Stimulated activated CD4-positive, alpha-beta T cell treated with anti-CD3 and anti-CD28 coated beads, TNF-alpha, amount 100 ng/mL, for 4 hours (primary cell): ENCODE measurements at places on chromosomes 7 and 10.
A peak's percentile ranks its signal among the peaks of the same experiment; 100 is the strongest.

GRCh38 chr7:135913404-135913803 lies 63.8 kb downstream of the MTPN start:
- DNase-seq = no peak

- DNase-seq = no peak
These were observed 905.5 kb downstream of the REEP3 start for GRCh38 chr10:64426745-64427144.

DNA sequence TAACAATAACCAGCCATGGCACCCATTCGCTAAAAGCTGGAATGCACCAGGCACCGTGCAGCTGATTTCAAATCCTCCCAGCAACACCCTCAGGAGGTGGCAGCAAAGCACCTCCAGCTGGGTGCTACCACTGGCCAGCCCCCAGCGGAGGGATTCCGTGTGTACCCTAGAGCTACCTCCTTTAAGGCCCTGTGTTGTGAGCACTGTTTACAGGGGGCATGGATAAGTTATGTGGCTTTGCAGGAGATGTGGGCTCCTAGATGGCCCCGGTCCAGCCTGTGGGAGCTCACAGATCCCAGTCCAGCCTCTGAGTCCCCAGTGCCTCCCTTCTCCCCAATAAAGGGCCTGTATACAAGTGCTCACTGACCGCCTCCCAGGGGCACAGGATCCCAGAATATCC lies 27.1 kb downstream of the TNRC18 start:
- peak; percentile 21 for DNase-seq

GRCh38 chr7:157461573-157462418 lies 125.0 kb downstream of the DNAJB6 start:
- no peak for DNase-seq

GRCh38 chr10:111072232-111072631 lies 4.6 kb upstream of the ADRA2A start:
- DNase-seq = no peak

DNA sequence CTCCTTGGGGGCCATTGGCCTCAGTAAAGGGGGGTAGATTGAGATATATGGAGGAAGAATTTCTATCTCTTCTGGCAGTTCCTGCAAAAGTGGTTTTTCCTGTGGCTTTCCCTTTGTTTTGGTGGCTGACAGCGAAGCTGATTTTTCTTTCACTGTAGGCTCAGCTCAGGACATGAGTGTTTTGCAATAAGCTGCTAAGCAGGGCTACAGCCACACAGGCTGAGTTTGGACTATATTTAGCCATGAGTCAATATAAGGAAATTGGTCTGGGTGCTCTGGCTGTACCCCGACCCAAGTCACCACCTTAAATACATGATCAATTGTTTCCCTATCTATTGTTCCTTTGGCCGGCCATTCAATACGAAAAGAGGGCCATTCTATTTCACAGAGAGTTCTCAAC lies 212.7 kb upstream of the KCND2 start:
- DNase-seq = no peak

GRCh38 chr10:133079836-133080682 lies 7.7 kb upstream of the ADGRA1 start:
- DNase-seq = no peak

DNA sequence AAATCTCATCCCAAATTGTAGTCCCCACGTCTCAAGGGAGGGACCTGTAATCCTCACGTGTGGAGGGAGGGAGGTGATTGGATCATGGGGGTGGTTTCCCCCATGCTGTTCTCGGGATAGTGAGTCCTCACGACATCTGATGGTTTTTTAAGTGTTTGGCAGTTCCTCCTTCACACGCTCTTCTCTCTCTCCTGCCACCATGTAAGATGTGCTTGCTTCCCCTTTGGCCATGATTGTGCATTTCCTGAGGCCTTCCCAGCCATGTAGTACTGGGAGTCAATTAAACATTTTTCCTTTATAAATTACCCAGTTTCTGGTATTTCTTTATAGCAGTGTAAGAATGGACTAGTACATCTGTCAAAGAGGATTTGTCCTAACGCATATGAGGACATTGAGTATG lies 59.5 kb downstream of the RGS10 start:
- DNase-seq = no peak

GRCh38 chr7:143988976-143989745 lies 11.0 kb upstream of the OR6B1 start:
- DNase-seq = no peak

GRCh38 chr10:113235508-113235907 lies 285.5 kb downstream of the TCF7L2 start:
- no peak for DNase-seq

GRCh38 chr10:30986053-30986555 lies 45.6 kb downstream of the ZNF438 start:
- no peak for DNase-seq

GRCh38 chr10:132925071-132925561 lies 17.3 kb downstream of the CFAP46 start:
- no peak for DNase-seq

DNA sequence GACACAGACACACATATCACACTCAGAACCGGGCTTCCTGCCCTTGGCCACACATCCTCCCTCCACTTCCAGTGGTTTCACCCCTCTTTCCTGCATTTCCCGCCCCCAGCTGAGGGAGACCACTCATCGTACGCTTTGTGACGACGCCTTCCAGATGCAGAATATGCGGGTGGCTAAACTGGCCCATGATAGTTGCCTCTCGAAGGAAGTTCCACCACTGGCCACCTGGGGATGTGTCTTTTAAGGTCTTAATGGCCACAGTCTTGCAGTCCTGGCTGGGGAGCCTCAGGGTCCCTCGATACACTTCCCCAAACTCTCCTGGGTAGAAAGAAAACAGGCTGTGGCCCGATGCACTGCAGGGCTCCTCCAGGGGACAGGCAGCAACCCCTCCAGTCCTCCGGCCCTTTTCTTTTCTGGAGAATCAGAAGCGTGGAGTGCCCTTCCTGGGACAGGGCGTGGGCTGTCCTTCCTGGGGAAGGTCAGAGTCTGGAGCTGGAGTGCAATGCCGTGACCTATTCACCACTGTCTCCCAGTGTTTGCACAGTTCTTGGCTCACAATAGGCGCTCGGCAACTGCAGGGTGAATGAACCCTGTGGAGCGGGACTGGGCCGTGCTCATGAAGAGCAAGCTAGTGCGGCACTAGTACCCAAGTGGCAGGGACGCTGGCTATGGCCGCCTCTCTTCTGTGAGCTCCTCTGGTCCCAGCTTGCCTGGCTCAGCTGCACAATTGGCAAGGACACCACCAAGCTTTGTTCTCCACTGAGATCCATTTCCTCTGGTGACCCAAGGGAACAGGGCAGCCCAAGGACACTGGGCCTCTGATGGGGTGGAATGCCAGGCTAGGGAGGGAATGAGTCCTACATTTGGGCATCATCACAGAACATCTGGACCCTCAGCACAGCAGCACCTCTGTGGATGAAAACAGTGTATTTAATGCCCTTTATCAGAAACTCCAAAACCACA lies 13.2 kb downstream of the EPHA1 start:
- no peak for DNase-seq

DNA sequence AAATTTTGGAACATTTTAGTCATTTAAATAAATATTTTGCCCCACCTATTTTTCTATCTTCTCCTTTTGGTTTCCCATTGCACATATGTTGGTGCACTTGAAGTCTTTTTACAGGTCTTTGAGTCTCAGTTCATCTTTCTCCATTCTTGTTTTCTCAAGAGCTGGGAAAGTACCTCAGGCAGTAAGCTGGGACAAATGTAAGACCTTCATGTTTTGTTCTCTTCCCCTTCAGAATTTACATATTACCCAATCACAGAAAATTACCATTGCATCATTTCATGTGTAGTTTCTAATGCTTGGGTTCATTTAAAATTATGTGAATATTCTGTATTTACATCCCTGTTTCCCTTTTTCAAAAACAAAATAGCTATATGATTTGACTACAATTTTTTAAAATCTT lies 1150.0 kb upstream of the POT1 start:
- DNase-seq = no peak

GRCh38 chr10:113520690-113521474 lies 32.0 kb upstream of the HABP2 start:
- DNase-seq = no peak

DNA sequence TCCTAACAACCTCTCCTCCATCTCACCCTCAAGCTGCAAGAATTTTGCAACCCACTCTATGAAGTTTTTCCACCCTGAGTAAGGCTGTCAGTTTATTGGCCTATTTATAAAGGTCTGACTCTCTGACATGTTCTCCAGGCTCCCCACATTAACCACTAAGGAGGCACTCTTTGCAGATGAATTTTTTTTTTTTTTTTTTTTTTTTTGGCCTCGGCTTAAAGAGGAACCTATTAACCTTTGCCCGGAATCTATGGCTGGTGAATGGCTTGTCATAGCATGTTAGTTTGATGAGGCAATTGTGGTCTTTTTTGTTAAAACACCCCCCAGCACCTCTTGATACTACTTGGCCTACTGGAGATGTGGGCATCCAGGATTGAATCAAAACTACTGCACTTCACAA lies 57.1 kb downstream of the TBXAS1 start:
- no peak for DNase-seq

- no peak for DNase-seq
These were observed 30.0 kb upstream of the TES start for GRCh38 chr7:116180302-116180701.

DNA sequence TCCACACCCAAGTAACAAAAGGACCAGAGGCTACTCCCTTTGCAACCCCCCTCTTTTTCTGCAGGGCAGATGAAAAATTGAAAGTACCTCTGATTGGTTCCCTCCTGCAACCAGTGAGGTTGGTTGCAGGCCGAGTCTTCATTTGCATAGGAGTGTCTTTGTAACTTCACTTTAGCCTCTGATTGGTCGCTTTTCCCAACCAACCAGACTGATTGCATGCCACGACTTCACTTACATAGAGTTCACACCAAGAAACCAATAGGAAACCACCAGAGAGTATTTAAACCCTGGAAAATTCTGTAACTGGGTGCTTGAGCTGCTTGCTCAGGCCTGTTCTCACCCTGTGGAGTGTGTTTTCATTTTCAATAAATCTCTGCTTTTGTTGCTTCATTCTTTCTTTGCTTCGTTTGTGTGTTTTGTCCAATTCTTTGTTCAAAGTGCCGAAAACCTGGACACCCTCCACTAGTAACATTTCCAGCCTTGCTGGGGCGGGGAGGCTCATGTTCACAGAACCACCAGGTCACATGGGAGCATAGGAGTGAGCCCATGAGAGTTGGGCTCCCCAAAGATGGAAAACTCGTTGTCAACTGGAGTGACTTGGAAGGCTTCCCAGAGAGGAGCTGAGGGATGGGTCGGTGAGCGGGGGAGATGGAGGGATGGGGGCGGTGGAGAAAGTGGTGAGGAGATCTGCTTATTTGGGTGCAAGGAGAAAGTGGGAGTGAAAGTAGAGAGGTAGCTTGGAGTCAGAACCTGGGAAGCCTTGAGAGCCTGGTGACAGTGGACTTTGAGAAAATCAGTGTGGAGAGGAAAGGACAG lies 223.6 kb downstream of the GFRA1 start:
- no peak for DNase-seq

- no peak for DNase-seq
These were observed 83.5 kb downstream of the KLF6 start for GRCh38 chr10:3701491-3701890.

DNA sequence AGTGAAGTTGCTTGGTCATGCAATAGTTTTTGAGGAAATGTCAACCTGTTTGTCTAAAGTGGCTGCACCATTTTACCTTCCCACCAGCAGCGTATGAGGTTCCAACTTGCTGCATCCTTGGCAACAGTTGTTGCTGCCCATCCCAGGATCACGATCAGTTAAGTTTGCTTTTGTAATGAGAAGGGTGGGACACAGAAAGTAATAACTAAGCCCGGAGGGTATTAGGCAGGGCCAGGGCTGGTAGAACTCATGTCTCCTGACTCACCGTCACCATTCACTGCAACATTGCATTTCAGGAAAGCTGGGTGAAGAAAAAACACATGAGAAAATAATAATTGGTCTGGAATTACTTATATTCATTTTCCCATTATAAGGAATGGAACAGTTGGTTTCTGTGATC lies 25.4 kb downstream of the CELF2 start:
- no peak for DNase-seq

DNA sequence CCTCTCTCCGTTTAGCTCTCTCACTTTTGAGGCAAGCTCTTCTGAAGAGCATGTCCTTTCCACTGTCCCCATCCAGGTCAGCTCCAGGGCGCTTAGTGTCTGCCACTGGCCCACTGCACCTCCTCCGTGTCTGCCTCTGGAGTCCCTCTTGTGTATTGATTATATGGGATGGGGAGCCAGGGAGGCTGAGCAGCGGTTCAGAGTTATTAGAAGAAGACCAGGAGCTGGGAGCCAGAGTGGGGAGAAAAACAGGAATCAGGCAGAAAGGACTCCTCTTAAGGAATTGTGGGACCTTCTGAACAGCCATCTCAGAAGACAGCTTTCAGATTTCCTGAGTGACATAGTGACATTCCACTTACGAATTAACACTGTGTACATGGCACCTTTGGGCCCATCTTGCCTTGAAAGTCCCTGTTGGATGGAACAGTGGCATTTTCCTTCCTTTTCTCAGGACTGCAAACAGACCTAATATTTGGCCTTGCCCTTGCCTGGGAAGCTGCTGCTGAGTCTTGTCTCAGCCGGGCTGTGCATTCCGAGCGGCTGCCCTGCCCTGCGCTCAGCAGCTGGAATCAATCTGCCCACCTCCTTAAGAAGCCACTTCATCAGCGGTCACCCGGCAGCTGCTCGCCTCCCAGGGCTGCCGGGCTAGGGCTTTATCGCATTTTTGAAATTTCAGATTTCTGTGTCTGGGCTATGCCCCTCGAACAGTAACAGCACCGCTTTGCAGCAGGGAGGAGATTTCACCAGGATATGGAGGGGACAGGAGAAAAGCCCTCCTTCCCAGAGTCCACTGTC lies 81.1 kb upstream of the PRKG1 start:
- no peak for DNase-seq

DNA sequence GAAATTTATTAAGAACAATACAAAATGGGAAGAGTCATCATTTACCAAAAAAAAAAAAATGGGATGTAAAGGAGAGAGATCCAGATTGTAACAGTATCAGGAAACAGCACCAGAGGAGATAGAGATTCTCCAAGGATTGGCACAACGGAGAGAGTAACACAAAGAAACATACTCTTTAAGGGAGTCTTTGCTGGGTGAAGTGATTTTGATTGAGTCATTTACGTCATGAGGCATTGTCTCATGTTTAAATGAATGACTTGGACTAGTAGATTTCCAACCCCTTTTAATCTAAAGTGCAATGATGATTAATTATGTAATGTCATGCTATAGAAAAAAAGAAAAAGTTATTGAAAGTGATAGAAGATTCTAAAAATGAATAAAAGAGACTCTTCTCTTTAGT lies 68.8 kb downstream of the ITGB8 start:
- DNase-seq = no peak

- DNase-seq = no peak
These were observed 104.1 kb upstream of the DPP6 start for GRCh38 chr7:153948060-153948459.

GRCh38 chr10:30529373-30529998 lies 95.5 kb downstream of the MAP3K8 start:
- DNase-seq = peak; percentile 53

DNA sequence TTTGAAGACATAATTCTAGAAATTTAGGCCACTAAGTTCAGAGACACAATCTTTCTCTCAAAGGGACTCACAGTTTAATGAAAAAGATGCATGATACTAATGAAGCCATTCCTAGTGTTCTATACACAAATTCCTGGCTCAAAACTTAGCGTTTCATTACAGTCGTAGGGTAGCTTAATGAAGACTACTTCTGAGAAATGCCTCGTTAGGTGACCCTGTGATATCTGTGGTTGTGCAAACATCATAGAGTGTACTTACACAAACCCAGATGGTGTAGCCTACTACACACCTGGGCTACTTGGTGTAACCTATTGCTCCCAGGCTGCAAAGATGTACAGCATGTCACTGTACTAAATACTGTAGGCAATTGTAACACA lies 488 bp upstream of the CHCHD3 start:
- no peak for DNase-seq

- no peak for DNase-seq
These were observed 1407.5 kb upstream of the LRRTM3 start for GRCh38 chr10:65518379-65518778.
